ENCODE measurements at places on chromosomes 6 and 20. TPM values are rescaled to one million over a fixed set of nuclear protein-coding genes. Genes with fewer than 3 reads are reported as not detected.

The CALHM5 gene
- 2.3 TPM for total RNA-seq

The MCM9 gene
- 6.5 TPM for total RNA-seq

The SLC22A3 gene
- 4.0 TPM for total RNA-seq

The ECT2L gene
- not detected for total RNA-seq

The BEND6 gene
- 5.3 TPM for total RNA-seq

The C6orf58 gene
- not detected for total RNA-seq

The BPIFB4 gene
- not detected for total RNA-seq

The TRIM15 gene
- total RNA-seq: not detected

The RAET1L gene
- not detected for total RNA-seq

The PRDM13 gene
- total RNA-seq: not detected

The DEFB124 gene
- total RNA-seq: not detected

Data from epithelial cell of alveolus of lung (primary cell).